ENCODE measurements at places on chromosomes 11 and 22.

- no peak for DNase-seq
Observed at GRCh38 chr11:74339619-74340018, 28.2 kb upstream of the P4HA3 start.

- no peak for DNase-seq
Observed at GRCh38 chr11:48044577-48044976, 64.2 kb downstream of the PTPRJ start.

DNA sequence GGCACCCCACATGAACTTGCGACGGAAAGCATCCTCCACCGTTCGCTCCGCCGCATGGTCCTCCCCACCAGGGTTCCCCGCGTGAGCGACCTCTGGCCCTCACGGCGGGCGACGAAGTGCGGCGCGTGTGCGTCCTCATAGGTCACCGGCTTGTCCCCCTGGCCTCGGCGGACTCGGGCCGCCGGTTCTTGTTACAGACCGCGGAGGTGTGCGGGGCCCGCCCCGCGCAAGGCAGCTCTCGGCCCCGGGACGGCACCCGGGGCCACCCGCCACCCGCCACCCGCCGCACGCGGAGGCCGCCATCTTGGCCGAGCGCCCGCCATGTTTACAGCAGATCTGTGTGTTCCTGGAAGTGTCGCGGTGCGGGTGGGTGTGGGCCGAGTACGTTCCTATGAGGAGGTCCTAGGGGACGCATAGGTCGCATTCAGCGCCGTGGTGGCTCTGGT is 3.5 kb upstream of the IFITM2 start:
- DNase-seq: no peak

GRCh38 chr22:45885941-45886395 is 91.0 kb downstream of the WNT7B start:
- DNase-seq: no peak

- no peak for DNase-seq
Observed at GRCh38 chr11:520428-521176, 13.6 kb upstream of the RNH1 start.

DNA sequence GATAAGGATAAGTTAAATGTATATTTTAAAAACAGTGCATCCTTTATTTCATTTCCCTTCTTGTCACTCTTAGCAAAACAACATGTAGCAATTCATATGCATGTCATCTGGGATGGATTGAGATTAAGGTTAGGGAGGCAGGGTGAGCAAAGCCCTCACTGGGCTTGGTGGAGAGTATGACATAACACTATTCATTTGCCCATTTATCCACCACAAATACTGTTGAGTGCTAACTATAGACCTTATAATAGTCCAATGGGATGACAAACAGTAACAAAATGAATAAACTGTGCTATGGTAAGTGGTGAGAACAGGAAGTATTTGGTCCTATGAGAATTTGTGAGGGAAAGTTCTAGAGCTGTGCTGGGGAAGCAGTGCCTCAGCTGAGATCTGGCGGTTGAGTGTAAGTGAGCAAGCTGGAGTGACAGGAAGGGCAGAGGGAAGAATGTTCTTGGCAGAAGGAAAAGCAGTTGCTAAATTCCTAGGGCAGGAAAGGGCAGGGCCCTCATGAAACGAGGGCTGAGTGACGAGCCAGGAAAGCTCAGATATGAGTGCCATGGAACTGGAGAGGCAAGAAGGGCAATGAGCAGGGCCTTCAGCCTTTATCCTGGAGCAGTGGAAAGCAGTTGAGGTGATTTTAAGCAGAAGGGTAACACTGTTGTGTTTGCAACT is 6.7 kb downstream of the HSD17B12 start:
- no peak for DNase-seq

GRCh38 chr22:27842669-27843431 is 41.3 kb upstream of the MN1 start:
- no peak for DNase-seq

DNA sequence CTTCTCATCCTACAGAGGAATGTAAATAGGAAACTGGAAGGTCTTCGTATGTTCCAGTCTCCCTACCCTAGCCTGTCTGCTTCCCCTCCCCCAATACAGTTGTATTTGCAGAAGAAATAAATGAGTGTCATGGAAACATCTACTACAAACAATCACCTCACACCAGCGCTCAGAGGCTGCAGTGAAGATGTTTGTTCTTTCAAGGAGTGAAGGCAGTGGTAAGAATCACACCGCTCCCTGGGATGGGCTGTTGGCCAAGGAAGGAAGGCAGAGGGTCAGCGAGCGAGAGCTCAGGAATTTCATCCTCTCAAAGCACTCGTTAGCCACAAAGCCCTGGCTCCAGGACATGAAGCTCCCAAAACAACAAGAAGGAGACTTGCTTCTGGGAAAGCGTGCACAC is 1.1 kb upstream of the IGSF9B start:
- no peak for DNase-seq

- no peak for DNase-seq
Observed at GRCh38 chr11:10439924-10440323, 15.1 kb upstream of the AMPD3 start.

DNA sequence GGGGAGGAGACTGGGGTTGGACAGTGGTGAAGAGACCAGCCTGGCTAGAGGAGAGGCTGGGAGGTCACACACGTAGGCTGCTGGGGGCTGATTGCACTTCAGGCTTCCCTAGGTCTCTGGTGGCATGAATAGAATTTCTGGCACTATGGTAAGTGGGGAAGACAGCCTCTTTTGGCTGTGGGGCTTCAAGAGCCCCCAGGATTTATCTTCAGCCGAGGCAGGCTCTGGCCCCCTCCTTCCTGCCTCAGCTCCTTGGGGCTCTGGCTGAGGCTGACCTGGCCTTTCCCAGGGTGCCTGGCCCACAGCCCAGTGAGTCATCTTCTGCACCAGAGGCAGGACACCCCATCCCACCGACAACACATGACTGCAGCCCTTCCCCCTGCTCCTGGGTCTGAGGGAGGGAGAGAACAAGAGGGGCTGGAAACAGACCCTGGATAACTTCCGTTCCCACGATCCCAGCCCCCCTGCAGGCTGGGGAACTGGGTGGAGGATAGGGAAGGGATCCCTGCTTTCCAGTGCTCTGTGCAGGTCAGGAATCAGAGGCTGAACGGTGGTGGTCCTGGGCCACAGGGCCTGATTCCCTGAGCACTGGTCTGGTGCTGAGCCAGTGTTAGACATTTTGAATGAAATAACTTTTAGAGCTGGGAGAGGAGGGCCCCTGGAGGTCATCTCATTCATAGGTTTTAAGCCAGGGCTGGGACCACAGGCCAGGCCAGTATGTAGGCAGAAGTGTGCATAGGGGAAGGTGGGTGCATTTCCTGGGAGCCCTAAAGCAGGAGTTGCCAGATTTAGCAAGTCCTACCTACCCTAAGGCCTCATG is 26.5 kb downstream of the ARHGEF17 start:
- DNase-seq: no peak

- DNase-seq: no peak
Observed at GRCh38 chr11:304915-305843, 2.4 kb upstream of the IFITM2 start.

DNA sequence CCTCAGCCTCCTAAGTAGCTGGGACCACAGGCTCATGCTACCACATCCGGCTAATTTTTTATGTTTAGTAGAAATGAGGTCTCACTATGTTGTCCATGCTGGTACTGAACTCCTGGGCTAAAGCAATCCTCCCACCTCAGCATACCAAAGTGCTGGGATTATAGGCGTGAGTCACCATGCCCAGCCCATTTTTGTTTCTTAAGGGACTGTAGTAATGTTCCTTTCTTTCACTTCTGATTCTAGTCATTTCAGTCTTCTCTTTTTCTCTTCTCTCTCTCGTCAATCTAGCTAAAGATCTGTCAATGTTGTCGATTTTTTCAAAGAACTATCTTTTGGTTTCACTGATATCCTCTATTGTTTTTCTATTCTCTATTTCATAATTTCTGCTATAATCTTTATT is 111.0 kb upstream of the APOA1 start:
- DNase-seq: no peak

DNA sequence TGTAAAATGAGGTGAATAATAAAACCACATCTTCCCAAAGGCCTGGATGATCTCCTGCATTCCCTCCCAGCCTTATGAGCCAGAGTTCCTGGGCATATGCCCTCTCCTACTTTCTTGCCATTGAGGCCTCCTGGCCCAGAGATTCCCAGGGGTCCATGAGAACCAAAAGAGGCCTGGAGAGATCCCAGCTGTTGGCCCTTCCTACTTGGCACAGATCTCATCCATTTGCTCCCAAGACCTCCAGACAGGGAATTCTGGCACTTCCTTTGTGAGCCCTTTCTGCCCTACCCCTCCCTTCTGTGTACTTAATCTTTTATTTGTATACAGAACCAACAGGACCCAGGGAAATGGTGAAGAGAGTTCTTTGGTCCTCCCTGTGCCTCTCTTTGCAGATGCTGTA is 21.4 kb downstream of the POU2F3 start:
- no peak for DNase-seq

DNA sequence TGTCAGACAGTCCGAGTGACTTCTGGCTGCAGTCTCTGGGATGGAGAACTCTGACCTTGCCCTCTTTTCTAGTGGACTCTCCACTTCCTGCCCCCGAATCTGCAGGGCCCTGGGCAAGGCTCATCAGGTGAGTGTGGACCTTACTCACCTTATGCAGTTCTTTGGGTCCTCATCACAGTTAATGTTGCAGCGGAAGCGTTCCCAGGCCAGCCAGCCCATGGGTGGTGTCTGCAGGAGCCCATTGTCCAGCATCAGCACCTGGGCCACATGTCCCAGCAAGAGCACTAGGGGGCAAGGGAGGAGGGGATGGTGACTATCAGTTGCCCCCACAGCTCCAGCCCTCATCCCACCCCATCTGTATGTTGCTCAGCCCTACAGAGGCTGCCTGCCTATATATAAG is 2.3 kb downstream of the NAGA start:
- no peak for DNase-seq

GRCh38 chr22:28718044-28718443 is 23.6 kb downstream of the CHEK2 start:
- no peak for DNase-seq

DNA sequence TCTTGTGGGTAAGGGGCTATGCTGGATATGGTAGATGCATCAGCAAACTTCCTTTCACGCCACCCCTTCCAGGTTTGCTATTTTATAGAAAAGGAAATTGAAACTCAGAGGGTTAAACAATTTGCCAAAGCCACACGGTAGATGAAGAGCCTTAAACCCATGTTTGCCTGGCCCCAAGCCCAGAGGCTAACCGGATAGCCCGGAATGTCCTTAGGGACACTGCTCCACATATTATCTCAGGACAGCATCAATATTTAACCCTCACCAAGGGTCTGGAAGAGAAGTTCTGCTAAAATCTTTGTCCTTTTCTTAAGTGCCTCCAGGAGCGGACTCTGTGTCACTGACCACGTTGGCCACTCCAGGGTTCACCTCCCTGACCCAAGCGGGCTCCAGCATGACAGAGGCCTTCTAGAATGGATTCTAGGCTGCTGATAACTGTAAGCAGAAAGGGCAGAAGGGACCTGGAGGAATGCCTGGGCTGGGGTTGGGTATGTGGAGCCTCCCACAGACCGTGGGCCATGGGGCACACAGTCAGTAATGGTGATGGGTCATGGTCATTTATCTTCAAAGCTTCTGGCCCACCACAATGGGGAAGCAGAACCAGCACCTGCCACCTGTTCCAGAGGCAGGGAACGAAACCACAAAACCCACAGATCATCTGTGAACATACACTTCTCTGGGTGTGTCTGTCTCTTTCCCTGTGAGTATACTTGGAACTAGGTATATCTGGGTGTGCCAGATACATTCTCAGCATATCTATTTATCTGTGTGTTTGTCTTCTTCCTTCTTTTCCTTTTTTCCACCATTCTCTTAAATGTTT is 5.4 kb upstream of the TMEM86A start:
- no peak for DNase-seq

GRCh38 chr22:36881504-36882245 is 20.9 kb downstream of the NCF4 start:
- no peak for DNase-seq

- no peak for DNase-seq
Observed at GRCh38 chr11:13135385-13136271, 126.5 kb downstream of the RASSF10 start.

GRCh38 chr11:56782167-56782847 is 33.8 kb upstream of the OR9G4 start:
- DNase-seq: no peak

DNA sequence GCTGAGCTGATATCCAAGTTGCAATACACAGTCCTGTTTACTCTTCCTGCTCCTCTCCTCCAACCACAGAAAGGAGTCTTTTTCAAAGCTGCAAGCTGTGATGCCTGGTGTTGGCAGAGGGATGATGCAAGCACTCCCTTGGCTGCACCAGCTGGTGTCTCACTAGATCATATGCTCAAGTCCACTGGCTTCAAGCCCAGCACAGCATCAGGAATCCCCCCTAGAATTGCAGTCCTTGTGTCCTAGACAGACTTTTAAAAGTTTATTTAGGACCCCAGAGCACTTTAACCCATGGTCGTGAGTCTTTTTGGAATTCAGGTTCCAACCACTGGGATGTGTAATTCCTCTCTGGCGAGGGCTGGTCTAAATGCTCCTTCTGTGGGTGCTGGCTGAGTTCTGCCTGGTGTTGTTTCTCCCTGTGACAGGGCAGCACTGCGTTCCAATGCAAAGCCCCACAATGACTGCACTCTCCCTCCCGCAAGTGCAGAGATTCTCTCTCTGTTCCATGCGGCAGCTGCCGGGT is 1.9 kb upstream of the HEPN1 start:
- no peak for DNase-seq

DNA sequence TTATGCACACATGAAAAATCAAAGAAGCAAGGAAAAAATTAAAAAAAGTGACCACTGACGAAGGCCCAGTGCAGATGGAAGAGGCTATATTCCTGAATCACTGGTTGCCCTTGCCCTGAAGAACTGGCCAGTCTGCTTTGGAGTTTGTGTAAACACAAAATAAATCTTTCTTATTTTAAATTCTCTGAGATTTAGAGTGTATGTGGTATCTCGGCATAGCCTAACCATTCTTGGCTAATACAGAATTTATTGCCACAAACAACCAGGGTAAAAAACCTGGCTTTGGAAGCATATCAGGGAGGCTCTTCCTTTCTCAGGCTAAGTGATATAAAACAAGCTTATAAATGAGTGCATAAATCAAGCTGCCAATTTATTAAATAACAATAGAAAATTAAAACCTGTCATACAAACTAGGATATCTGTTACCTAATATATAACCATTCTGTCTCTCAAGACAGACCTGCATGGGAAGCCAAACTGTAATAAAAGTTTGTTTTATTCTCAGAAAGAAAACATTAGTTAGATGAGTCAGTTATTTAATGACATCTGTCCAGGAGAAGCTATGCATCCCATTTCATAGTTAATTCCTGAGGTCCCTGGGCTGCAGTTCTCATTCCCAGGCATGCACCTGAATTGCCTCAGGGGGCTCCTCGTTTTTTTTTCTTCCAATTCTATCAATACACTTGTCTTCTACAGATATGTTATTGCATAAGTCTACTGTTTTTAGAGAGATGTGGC is 6.1 kb upstream of the TMEM135 start:
- DNase-seq: no peak

- no peak for DNase-seq
Observed at GRCh38 chr11:61861634-61862033, 29.7 kb downstream of the FADS3 start.
